ENCODE measurements at places on chromosomes 7 and 10.
A peak's percentile ranks its signal among the peaks of the same experiment; 100 is the strongest.

GRCh38 chr7:91519241-91520158 lies 255.3 kb downstream of the FZD1 start:
- H3K27ac ChIP-seq = no peak overlapping the region
- H3K36me3 ChIP-seq = no peaks in the 10 kb centered on the region
- no peak overlapping the region for H3K4me3 ChIP-seq
- no peak for DNase-seq
- no peaks in the 10 kb centered on the region for H3K27me3 ChIP-seq

- H3K36me3 ChIP-seq = no peaks in the 10 kb centered on the region
- DNase-seq = peak; percentile 74
- H3K27me3 ChIP-seq = no peaks in the 10 kb centered on the region
- H3K4me1 ChIP-seq = peaks cover 37% of the 10 kb centered on the region
Observed at GRCh38 chr7:150756858-150757257, 19.6 kb downstream of the GIMAP5 start.

DNA sequence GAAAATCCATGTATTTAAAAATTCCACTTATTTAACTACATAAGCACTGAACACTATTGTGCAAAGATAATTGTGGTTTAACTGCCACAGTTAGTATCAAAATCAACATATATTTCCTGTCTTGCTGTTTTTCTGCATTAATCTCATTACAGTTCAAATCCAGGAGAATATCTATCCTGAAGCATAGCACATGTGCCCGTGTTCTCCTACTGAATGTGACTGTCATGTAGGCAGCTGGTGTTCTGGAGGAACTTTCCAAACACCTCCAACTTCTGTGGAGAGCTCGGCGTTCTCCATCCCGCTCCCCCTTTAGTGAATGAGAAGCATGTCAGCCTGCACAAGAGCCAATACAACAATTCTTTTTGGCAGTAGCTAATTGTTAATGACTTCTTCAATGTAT lies 76.4 kb upstream of the IKZF1 start:
- H3K4me1 ChIP-seq = peaks cover 29% of the 10 kb centered on the region
- no peaks in the 10 kb centered on the region for H3K27me3 ChIP-seq
- peak overlapping the region; percentile 62 for H3K4me3 ChIP-seq
- DNase-seq = no peak
- H3K36me3 ChIP-seq = no peaks in the 10 kb centered on the region
- H3K27ac ChIP-seq = no peak overlapping the region

- H3K27ac ChIP-seq = no peak overlapping the region
- no peaks in the 10 kb centered on the region for H3K27me3 ChIP-seq
- H3K36me3 ChIP-seq = no peaks in the 10 kb centered on the region
- no peak overlapping the region for H3K4me3 ChIP-seq
Observed at GRCh38 chr7:46583656-46584055, 662.6 kb upstream of the IGFBP3 start.

DNA sequence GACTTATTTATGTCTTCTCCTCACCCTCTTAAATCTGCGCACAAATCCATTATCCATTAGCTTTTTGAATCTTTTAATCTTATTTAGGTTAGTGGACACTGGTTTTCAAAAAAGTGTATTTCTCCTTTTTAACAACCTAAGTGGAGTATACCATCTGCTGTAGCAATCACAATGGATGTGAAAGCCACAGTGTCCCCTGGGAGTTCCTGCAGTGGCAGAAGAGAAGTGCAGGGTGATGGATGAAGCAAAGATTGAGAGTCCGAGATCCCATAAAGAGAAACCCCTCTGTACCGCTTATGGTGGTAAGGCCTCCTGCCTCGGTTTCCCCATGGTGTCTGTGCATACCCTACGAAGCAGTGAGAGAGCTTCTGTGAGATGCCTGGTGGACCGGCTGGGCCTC lies 236.4 kb downstream of the COBL start:
- no peak overlapping the region for H3K27ac ChIP-seq
- no peaks in the 10 kb centered on the region for H3K36me3 ChIP-seq
- no peaks in the 10 kb centered on the region for H3K27me3 ChIP-seq
- no peak for DNase-seq
- H3K4me3 ChIP-seq = no peak overlapping the region

GRCh38 chr7:22333680-22334141 lies 23.2 kb downstream of the RAPGEF5 start:
- no peaks in the 10 kb centered on the region for H3K4me1 ChIP-seq
- H3K4me3 ChIP-seq = no peak overlapping the region
- no peak overlapping the region for H3K27ac ChIP-seq
- no peak for DNase-seq
- no peaks in the 10 kb centered on the region for H3K27me3 ChIP-seq

Data from common myeloid progenitor, CD34-positive (primary cell).